Stimulated activated naive CD4-positive, alpha-beta T cell (primary cell): ENCODE measurements at places on chromosomes 6 and 20.

DNA sequence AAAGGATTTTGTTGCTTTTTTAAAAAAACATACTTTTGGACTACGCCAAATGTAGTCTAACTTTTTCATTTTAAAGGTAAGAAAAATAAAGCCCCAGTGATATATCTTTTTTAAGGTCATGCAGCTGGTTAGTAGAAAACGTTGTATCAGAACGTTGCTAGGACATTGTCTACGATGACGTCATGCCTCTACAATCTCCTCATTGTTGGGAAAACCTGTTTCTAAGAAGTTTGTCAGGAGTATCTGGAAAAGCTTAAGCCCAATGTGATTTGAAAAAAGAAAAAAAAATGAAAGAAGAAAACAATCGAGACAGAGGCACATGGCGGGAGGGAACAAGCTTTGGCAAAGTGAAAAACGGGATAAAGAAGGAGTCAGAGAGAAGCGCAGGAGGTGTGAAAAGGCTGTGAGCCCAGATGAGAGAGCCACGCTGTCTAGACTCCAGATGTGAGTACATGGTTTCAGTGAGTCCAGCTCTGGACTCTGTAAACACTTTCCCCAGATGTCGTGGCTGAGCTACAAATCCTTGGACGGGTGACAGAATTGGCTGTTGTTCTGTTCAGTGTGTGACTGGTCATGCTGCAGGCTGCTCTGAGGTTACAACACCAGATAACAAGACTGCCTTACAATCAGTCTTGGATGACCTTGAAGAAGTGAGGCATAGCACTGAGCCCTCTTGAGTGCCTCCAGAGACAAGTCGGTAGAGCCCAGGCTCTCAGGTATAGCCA is 656.7 kb upstream of the ID4 start:
- no peak for DNase-seq

DNA sequence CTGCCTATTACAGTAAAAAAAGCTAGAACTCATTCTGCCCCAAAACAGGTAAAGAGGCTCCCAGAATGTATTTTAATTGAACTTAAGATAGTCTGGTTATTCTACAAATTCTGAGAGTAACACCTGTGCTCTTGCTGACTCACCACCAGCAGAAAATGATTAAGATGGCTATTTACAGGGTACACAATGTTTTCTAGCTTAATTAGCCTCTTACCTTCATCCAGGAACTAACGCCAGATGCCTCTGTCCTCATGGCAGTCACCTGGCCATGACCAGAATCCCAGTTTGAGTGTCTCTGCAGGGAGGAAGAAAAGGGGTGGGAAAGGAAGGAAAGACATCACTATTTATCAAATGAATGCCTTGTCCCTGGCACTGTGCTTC is 31.3 kb upstream of the PPP1R3G start:
- DNase-seq: no peak

GRCh38 chr6:145895802-145896201 is 68.4 kb downstream of the SHPRH start:
- no peak for DNase-seq

- no peak for DNase-seq
Measured at GRCh38 chr6:134078166-134078565, 25.7 kb upstream of the SLC2A12 start.

DNA sequence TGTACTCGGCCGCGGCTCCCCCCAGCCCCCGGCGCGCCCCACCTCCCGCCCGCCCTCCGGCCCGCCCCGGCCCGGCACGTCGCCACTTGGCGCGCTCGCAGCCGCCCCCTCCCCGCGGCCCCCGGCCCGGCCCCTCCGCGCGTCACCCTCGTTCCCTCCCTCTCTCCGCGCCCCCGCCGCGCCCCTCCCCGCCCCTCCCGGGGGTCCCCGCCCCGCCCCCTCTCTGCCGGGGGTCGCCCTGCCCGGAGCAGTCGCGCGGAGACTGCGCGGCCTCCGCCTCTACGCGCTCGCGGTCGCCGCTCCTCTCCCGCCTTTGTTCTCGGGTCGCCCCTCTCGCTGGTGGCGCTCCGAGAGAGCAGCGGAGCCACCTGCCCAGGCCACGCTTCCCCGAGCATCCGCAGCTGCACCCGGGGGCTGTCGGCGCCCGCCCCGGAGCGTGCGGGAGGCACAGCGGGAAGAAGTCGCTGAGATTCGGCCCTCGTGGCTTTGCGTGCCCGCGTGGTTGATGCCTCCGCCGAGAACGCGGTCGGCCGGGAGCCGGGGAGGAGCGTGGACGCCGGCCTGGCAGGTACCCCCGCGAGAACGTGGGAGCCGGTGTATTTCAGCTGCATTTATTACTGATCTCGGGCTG is at the start of gene PHF10:
PHF10 (minus strand) TSS at position 7 of the 631 bp plus-strand sequence. CDS start 569 bp downstream, outside the sequence.
- peak; percentile 72 for DNase-seq

GRCh38 chr6:102402635-102403329 is 1009.3 kb downstream of the GRIK2 start:
- DNase-seq: no peak
